NCI-H2081 (cell line): ENCODE measurements at places on chromosomes 7 and 10.

DNA sequence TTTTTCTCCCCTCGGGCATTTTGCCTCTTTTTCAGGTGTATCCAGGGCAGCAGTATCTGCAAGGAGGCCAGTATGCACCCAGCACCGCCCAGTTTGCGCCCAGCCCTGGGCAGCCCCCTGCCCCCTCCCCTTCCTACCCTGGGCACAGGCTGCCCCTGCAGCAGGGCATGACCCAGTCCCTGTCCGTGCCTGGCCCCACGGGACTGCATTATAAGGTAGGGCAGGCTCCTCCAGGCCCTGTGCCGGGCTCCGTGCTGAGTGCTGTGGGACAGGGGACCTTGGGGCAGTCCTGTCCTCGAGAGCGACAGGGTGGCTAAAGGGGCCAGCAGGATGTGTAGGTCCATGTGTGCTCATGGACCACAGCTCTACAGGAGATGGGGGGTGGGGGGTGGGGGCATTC, 10.6 kb downstream of the ZMIZ2 start:
- no peak for DNase-seq

DNA sequence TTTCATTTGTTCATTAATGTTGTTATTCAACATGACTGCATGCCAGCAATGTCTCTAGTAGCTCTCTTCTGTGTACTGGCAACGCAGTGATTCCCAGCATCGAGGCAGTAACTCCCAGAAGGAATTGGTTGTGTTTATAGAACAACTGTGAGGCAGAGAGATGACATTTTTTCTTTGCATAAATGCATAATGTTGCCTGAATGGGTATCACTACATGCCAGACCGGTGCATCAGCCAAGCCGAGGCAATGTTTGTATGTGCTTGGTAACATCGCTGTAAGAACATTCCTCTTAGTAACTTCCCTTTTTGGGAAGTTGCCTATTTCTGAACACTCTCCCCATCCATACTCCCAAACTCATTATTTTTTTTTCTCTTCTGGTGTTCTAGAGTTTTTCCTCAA, 182.9 kb downstream of the HTR7 start:
- DNase-seq, result no peak

GRCh38 chr7:143299840-143300239, 11.7 kb downstream of the CASP2 start:
- DNase-seq, result peak; percentile 19

GRCh38 chr10:122054048-122055025, 65.4 kb downstream of the TACC2 start:
- no peak for DNase-seq

- DNase-seq, result no peak
Observed at GRCh38 chr7:34220506-34221185, 315.3 kb downstream of the BMPER start.

- no peak for DNase-seq
Observed at GRCh38 chr7:30797176-30798040, 26.2 kb downstream of the MINDY4 start.

DNA sequence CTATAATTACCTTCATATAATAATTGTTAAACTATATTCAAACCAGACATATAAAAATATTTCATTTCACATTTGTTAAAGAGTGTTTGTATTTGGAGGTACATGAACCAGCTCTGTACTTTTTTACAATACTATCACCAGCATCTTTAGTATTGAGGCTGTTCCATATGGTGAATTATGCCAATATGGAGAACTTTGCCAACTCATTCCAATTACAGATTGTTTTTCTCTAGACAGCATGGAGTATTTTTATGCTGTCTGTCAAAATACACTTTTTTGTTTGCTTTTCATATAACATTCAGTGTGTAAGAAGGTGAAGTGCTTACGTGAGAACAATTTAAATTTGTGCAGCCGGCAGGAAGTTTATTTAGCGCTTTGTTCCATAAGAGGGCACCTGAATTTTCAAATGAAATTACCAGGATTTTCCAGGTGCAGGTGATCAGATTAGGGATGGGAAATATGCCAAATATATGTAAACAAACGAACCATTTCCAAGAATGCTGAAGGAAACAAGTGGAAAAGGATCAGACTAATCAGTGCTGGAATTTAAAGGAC, 54.9 kb downstream of the SEMA3E start:
- peak; percentile 83 for DNase-seq

GRCh38 chr10:119022846-119023552, 6.5 kb upstream of the NANOS1 start:
- DNase-seq, result no peak

- DNase-seq, result no peak
Observed at GRCh38 chr7:68722044-68722443, 876.2 kb upstream of the AUTS2 start.

DNA sequence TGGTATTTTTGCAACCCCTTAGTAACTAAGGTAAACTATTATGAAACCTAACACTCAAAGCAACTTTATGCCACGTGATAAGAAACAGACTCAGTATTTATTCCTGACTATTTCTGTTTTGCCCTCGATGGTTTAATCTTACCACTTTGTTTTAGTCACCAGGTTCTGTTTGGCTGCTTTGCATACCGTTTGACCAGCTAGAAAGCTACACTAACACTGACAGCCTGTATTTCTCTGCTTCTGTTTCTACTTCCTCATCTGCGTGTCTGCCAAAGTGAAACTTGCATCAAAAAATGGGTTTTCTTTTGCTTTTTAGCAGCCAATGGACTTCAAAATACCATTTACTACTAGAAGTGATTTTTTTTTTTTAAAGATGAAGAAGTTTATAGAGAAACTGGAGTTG, 802.5 kb downstream of the GRM8 start:
- no peak for DNase-seq

DNA sequence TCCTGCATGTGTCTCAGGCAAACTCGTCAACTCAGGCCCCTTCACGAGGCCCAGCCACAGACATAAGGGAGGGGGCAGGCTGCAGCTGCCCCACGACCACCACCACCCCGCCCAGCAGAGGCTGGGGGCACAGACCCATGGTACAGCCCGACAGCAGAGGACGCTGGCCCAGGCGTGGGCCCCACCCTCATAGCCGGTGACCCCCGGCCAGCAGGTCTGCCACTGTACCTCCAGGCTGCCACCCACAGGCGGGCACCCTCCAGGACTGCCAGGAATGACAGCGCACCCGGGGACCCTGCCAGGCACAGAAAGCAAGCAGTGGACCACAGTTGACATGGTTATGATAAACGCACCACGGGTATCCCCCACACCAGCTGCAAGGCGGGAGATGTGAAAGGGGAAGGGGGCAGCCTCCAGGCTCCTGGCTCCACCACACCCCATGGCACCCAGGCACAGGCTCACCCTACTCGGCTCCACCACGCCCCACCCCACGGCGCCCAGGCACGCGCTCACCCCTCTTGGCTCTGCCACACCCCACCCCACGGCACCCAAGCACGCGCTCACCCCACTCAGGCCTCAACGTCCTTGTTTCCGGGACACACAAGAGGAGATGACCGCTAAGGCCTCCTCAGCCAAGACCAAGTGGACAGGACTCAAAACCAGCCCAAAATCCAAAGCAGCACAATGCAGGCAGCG, 135.9 kb downstream of the MAD1L1 start:
- no peak for DNase-seq

- DNase-seq, result no peak
Observed at GRCh38 chr10:50291261-50291850, 40.0 kb upstream of the ASAH2 start.

DNA sequence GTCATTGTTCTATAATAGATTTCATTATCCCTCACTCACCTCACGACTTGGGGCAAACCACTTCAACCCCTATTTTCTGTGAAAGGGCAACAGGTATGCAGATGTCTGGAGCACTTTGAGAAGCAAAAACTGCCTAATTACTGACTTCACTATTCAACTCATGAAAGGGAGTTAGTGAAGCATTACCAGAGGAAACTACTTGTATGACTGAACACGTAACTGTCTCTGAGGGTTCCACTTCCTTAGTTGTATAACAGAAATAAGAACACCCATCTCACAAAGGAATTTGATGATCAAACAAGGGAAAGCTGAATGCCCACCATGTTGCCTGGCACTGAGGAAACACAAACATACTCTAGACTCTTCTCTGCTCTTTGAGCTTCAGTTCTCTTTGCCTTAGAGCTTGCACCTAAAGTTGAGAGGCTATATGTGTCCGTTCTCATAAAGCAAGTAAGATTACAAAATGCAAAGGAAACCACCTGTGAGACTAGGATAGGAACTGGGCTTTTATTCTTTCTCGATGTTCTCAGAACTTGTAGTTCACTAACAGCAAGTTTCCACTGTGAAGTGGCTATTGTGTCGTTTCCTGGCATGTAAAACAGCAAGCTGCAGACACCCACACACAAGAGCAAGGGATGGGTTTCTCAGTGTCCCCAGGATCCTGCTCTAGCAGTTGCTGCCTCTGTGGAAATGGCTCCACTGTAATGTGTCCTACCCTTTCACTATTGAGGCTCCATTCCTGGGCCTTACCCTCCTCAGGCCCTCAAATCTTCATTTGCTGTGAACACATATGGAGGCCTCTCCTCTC, 2.6 kb downstream of the TMEM243 start:
- no peak for DNase-seq

DNA sequence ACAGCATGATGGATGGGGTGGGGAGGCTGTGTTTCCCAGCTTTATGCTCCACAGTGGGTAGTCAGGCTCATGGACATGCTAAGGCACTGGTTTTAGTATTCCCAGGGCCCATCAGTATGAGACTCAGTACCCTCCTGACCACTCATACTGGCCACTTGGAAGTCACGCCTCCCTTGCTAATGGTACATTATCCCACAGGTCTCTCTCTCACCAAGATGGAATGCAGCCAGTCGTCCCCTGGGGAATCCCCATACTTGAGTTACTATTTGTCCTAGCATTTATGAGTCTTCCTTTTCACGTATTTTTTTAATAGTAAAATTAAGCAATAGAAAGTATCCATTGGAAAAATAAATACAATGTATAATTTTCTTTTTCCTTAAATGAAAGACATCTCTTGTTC, 80.6 kb upstream of the TBX20 start:
- DNase-seq, result no peak

- DNase-seq, result no peak
Observed at GRCh38 chr7:18511351-18512140, 16.0 kb downstream of the HDAC9 start.
